ENCODE measurements at places on chromosomes 1 and 21. TPM values are rescaled to one million over a fixed set of nuclear protein-coding genes. Genes with fewer than 3 reads are reported as not detected.

GRCh38 chr1:160519642-160520435, 3.2 kb downstream of the SLAMF6 start:
- no peak for DNase-seq

Gene KCNA3
- polyA plus RNA-seq, result 0.17 TPM

GRCh38 chr1:40901886-40902852, 40.0 kb upstream of the CITED4 start:
- DNase-seq, result no peak

GRCh38 chr1:6418668-6419396, 887 bp downstream of the HES2 start:
- no peak for DNase-seq

GRCh38 chr1:46246548-46247435, 771 bp upstream of the RAD54L start:
- peak; percentile 68 for DNase-seq

Gene RCC2
- 96.7 TPM for polyA plus RNA-seq

- no peak for DNase-seq
These were observed 13.6 kb downstream of the LHX4 start for GRCh38 chr1:180243517-180244221.

Gene FHAD1
- 3.5 TPM for polyA plus RNA-seq

GRCh38 chr1:181557313-181557712, 74.0 kb downstream of the CACNA1E start:
- no peak for DNase-seq

Gene AIM2
- polyA plus RNA-seq, result 0.17 TPM

- DNase-seq, result no peak
These were observed 47.3 kb upstream of the SLC44A3 start for GRCh38 chr1:94772845-94773244.

- no peak for DNase-seq
These were observed 29.8 kb upstream of the ZBTB21 start for GRCh38 chr21:42039911-42040351.

DNA sequence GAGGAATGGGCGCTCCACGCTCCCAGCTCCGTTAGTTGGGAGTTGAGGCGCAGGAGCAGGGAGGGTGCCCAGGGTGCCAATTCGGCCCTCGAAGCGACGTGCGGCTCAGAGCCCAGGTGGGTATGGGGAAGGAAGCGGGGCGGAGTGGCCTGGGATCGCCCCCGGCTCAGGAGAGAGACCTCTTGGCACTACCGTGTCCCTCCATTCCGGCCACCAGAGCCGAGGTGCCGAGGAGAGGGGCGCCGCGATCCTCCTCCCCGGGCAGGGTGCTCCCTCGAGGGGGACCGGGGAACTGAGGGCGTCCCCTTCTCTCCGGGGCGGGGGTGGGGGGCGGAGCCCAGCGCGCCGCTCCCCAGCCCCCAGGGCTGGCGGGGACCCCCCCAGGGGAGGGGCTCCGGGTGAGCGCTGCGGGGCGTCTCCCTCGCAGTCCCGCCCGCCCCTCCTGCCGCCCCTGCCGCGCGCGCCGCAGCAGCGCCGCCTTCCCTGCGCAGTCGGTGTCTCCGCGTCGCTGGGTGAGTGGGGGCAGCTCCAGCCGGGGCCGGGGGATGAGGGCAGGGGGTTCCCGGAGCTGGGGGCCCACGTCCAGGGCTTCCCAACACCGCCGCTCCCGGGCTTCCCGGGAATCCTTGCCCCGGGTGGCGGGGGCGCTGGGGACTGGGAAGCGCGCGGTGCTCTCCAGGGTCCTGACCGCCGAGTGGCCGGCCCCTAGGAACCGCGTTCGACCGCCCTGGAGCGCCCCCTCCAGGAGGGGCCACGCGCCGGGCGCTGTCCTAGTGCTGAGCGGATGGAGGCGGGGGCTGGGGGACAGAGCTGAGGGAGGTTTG, at the start of gene HPCA:
HPCA (plus strand) TSS at position 488 of the 824 bp plus-strand sequence. CDS start 2,408 bp downstream, outside the sequence.
- no peak for DNase-seq

Gene OR2T33
- not detected for polyA plus RNA-seq

Gene HOOK1
- polyA plus RNA-seq, result 82.2 TPM

Gene ADAM30
- not detected for polyA plus RNA-seq

- DNase-seq, result no peak
These were observed 5.1 kb downstream of the AHCYL1 start for GRCh38 chr1:109989506-109990301.

GRCh38 chr1:232655028-232655745, 25.3 kb upstream of the SIPA1L2 start:
- DNase-seq, result no peak

- DNase-seq, result no peak
These were observed 27.4 kb upstream of the PWP2 start for GRCh38 chr21:44079846-44080245.

GRCh38 chr1:147611021-147611426, 59.3 kb downstream of the ACP6 start:
- DNase-seq, result no peak

- peak; percentile 46 for DNase-seq
These were observed 44.7 kb downstream of the CDC42BPA start for GRCh38 chr1:227273557-227273956.

GRCh38 chr1:14098294-14098913, 398.4 kb downstream of the PRDM2 start:
- no peak for DNase-seq

DNA sequence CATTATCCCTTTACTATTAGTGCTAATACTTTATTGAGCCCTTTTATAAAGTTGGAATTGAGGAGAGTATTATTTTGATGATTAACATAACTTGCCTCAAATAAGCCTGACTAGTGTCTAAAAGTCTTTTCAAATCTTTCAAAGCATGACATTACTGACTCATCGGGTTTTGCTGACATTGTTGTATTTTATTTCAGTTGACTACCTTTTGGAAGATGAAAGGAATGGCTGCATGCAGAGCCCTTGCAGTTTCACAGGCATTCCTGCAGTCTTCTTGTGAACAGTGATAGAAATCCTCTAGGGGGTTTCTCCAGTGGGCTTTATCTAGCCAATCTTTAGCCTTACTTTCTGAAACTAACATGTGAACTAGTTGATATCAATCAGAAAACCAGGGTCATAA, 43.0 kb upstream of the TMEM61 start:
- no peak for DNase-seq

GRCh38 chr1:72827278-72827677, 544.9 kb upstream of the NEGR1 start:
- no peak for DNase-seq

DNA sequence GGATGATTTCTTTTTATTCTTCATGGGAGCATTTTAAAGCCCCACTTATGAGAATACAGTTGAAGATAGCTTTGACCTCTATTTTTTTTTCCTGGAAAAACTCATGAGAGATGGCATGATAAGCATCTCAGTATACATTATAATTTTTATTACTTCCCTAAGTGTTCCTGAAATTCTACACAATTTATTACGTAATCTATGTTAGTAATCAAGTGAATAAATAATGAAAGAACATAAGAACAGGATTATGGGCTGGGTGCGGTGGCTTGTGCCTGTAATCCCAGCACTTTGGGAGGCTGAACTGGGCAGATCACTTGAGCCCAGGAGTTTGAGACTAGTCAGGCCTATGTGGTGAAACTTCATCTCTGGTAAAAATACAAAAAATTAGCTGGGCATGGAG, 13.2 kb upstream of the PRKAA2 start:
- DNase-seq, result no peak

DNA sequence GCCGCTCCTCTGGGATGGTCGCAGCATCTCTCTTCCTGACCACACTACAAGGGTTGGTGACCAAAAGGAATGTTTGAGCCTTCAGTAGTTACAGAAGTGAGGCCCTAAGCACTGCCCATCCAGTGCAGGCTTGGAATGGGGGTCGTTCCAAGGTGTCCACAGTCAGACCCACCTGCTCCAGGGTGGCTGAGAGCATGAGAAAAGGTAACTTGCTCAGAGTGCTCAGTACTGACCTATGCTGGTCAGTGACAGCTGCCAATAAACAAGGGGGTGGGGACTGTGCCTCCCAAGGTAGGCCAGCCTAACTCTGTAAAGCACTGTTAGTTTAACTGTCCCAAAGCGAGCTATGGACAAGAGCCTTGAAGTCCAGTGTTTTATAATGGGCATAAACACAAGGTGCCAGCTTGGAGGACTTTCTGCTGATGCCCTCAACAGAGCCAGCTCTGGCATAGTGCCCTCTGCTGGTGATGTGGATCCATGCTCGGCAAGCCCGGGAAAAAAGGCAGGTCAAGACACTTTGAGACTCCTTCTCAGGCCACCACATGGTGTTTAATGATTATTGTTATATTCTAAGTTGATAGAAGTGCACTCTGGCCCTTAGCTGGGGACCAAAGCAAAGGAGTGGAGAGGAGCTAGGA, 78.1 kb upstream of the DNAH14 start:
- DNase-seq, result no peak

DNA sequence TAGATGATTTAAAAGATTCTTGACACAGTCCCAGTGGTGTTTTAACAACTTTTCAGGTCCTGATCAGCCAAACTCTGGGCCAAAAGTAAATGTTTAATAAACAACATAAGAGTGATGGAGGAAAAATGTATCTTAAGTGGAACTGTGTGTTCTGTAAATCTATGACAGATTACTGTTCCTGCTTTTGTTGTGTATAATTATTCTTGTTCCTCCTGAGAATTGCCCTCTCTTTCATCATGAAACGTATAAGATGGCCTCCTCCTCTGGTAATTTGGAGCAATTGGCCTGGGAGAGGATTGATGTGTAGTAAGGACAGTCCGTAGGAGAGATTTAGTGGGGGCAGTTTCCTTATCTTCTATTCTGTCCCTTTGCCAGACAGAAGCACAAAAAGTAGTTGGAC, 34.5 kb downstream of the GALNT2 start:
- DNase-seq, result no peak

GRCh38 chr1:244920911-244921761, 56.8 kb upstream of the HNRNPU start:
- DNase-seq, result no peak

GRCh38 chr21:38822778-38823238, 17.1 kb downstream of the ETS2 start:
- no peak for DNase-seq

DNA sequence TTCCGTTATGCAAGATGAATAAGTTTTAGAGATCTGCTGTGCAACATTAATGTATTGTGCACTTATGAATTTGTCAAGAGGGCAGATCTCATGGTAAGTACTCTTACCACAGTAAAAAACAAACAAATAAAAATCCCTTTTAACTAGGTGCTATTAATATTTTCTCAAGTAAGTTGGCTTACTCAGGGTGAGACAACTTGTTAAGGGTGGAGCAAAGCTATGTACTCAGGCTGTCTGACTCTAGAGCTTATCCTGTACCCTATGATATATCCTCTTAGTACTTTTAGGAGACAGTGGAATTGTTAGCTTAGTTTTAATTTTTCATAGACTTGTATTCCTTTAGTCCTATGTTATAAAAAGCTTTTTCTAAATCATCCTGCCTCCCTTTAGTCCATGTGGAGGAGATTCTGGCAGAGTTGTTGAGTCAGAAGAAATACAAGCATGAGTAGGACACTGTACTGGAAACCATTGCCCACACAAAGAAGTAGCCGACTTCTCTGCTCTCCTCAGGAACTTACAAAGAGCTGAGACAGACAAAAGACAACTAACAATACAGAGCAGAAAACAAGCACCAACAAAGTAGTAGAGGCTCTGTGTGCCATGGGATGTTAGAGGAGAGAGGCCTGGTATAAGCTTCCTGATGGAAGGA, 49.2 kb downstream of the S1PR1 start:
- DNase-seq, result no peak

Gene ATP6V1G3
- polyA plus RNA-seq, result 5.0 TPM

- no peak for DNase-seq
These were observed 76.6 kb upstream of the PPM1J start for GRCh38 chr1:112791723-112792104.

DNA sequence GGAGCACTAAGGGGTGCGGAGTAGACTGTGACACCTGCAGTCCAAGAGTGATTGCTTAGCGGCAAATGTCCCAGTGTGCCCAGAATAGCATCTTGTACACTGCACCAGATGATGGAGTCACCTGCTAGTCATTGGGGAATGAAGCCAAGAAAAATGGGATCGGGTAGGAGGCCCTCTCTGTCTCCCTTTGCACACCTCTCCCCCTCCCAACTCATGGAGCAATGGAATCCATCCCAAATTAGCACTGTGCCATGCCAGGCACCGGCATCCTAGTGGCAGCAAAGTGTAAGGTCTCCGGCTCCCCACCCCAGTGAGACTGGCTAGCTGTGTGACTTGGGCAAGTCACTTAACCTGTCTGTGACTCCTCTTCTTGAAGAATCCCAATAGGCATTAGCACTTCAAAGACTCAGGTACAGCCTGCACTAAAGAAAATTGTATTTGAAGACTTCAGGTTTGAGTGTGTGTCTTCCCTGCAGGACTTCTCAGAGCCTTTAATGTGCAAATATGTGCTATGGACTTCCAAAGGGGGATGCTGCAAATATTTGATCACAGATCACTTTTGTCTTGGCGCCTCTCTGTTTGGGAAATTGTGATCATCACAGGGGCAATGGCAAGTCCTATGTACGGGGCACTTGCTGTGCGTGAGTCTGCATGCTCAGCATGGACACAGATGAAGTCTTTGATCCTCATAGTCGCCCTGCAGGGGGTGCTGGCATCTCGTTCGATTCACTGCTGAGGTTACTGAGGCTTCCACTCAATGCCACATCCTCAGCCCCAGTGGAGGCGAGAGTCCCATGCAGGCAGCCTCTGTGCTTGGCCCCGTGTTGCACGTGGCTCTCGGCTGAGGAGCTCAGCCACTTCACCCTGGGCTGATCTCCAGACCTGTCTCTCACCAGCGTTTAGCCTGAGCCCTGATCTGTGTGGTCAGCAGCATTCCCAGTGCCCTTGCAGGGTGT, 272.9 kb upstream of the C1orf174 start:
- DNase-seq, result no peak

- no peak for DNase-seq
These were observed 103.0 kb downstream of the KIAA0319L start for GRCh38 chr1:35454176-35454575.

- no peak for DNase-seq
These were observed 1770.6 kb downstream of the PLA2G4A start for GRCh38 chr1:188599313-188599712.

GRCh38 chr1:243944429-243945160, 94.6 kb upstream of the AKT3 start:
- DNase-seq, result peak; percentile 38

- DNase-seq, result no peak
These were observed 243.6 kb downstream of the TM2D1 start for GRCh38 chr1:61481315-61481715.

DNA sequence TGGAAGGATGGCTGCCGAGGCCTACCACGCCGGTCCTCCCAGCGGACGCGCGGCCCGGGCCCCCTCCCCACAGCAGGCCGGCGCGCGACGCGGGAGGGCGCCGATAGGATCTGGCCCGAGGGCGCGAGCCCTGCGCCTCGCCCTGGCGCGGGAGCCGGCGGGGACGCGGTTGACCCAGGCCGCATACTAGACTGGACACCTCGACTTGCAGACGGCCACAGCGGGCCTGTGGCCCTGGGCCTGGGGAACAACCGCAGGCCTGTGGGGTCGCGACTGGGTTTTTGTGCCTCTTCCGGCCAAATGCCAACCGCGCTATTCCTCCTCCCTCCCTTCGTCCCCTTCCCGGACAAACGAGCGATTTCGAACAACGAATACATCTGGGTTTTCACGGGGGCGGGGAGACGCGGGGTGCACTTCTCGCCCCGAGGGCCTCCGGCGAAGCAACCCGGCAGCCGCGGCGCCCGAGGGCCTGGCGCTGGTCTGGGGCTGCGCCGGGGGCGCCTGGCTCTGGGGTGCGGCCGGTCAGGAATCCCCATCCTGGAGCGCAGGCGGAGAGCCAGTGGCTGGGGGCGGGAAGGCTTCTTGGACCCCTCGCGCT, 2.4 kb downstream of the NHLH2 start:
- DNase-seq, result no peak

- no peak for DNase-seq
These were observed 92.1 kb downstream of the SYF2 start for GRCh38 chr1:25140073-25140797.

- DNase-seq, result no peak
These were observed 412 bp downstream of the GPR25 start for GRCh38 chr1:200873116-200873670.

Data from left renal cortex interstitium (tissue), 4 donors.